ENCODE measurements at places on chromosomes 12 and 14. TPM values are rescaled to one million over a fixed set of nuclear protein-coding genes. Genes with fewer than 3 reads are reported as not detected.
A peak's percentile ranks its signal among the peaks of the same experiment; 100 is the strongest.

DNA sequence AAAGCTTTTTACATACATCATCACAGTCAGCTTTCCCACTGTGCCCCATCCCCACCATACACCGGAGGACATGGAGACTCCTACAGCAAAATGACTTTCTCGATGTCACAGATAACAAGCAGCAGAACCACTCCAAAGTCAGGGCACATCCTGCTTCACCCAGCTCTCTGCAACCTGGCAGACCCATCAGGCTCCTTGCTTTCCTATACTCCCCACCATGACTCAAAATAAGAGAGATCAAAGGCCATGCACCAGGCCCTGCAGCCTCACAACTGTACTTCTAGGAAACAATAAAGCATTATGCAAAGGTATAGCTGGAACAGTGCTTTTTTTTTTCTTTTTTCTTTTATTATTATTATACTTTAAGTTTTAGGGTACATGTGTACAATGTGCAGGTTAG lies 187.4 kb downstream of the DPF3 start:
- DNase-seq = no peak

DNA sequence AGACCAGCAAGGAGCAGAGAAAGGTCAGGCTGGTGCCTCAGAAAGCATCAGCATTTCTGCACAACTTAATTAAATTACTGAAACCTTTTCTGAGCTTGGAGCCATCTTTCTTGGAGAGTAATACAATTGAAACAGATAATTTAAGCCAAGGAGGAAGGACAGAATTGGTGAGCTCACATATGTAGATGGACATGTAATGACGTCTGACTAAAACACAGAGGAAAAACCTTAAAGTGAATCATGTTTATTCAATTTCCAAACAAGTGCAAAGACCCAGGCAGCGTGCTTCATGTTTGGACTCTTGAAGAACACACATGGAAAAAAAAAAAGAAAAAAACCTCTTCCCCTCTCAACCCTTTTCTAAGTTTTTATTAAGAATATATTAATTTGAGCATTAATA lies 19.0 kb downstream of the SUSD6 start:
- no peak for DNase-seq

The PPP1R1A gene
- total RNA-seq = 2.5 TPM

DNA sequence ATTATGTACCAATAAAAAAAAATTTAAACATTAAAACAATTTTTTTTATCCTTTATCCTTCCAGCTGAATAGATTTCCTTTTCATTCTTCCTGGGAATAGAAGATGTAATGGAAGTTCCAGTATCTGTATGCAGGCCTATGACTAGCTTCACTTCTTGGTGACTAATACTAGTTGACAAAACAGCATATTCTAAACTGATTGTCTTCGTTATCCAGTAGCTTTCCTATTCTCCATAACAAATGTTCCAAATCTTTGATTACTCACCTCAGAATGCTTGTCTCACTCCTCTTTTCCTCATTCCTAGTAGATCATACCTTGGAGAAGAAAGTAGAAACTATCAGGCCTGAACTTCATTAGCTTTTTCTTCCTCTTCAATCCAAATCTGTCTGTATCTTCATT lies 70.7 kb downstream of the PLEKHA5 start:
- no peak for DNase-seq

The KIF21A gene
- total RNA-seq = 35.0 TPM

DNA sequence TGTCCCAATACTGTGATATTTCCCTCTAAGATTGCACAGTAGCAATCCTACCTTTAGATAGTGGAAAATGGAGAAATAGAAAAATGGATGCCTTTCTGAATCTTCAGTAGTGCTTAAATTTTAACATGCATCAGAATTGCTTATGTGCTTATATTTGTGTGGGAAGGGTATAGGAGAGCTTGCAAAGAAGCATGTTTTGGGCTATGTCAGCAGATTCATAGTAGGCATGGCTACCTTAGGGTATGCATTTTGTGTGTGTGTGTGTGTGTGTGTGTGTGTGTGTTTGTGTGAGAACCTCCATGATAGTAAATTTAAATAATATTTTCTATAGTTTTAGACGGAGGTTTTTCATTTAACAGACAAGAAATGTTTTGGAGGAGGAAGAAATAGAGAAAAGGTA lies 38.3 kb downstream of the NEUROD4 start:
- DNase-seq = no peak

The PMEL gene
- total RNA-seq = 5.0 TPM

DNA sequence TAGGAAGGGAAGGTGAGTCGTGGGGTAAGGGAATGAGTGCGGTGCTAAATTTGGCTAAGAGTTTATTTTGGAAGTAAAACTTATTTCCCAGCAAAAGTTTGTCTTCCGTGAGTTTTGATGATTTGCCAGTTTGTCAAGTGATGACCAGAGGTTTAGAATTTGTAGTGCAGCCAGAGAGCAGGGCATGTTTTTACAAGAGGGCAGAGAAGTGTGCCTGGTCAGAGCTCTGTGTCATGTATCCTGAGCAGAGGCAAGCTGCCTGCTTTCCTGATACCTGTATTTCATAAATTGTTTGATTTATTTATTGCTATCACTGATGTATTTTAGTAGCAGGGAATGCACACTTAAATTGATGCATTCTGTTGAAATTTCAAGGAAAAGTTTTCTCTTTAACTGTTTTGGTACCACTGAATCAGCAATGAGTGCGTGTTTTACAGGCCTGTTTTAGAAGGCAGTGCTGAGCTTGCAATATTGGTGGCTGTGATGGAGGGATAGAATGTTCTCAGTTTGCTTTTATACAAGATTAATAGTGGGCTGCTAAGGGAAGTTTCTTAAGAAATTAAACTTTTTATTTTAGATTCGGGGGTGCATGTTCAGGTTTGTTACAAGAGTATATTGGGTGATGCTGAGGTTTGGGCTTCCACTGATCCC lies 19.7 kb upstream of the RD3L start:
- DNase-seq = no peak

DNA sequence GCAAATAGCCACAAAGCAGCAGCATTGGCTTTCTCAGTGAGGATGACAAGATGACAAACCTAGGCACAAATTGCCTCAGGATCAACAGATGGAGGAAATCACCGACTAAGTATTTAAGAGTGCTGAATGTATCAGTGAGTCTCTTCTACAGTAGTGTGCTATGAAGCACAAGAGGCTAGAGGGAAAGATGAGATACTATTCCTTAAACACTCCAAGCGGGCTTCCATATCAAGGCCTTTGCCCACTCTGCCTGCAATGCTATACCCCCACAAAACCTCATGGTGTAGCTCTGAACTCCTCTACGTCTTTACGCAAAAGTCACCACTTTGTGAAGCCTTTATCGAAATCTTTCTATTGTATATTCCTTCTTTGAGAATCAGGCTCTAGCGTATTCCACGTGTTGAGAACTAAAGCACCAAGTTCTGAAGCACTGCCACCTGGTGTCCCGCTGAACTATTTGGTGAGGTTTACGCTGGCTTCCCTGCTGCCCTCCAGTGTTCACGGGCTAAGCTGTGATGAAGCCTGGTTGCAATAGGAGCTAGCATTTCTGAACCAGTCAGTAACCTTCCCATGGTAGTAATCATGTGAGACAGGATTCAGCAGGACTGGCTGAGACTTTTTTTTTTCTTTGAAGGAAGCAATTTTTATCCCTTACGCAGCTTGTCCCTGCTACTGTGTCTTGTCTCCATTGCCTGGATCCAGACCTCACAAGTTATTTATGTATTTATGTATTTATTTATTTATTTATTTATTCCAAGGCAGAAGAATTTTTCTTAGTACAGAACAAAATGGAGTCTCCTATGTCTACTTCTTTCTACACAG lies 426.5 kb upstream of the OR4E1 start:
- DNase-seq = peak; percentile 51

The RNASE3 gene
- total RNA-seq = not detected

The PZP gene
- not detected for total RNA-seq

- DNase-seq = no peak
These were observed 106.1 kb downstream of the PAX9 start for GRCh38 chr14:36767603-36768281.

GRCh38 chr14:103334644-103335622 lies 896 bp downstream of the EIF5 start:
- DNase-seq = peak; percentile 80

- no peak for DNase-seq
These were observed 38.6 kb downstream of the CYP46A1 start for GRCh38 chr14:99722741-99723140.

The TAS2R8 gene
- not detected for total RNA-seq

The SERPINA5 gene
- 0.46 TPM for total RNA-seq

- DNase-seq = no peak
These were observed 292.0 kb downstream of the RPAP3 start for GRCh38 chr12:47413806-47414205.

DNA sequence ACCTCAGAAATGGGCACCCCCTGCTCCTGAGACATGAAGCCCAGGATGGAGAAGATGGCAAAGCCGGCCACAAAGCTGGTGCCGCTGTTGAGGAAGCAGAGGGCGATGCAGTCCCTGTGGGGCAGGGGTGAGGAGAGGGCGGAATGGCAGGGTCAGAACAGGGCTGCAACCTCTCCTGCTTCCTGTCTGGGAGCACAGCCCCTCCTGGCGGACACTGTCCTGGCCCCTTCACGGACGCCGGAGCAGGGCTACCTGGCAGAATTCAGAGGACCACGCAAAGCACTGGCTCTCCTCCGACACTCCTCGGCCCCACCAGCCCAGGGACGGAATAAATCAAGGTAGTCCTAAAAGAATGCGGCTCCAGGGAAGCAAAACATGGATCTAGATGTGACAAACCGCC lies 12.4 kb upstream of the SLC6A12 start:
- DNase-seq = no peak

The TMEM229B gene
- 10.3 TPM for total RNA-seq

DNA sequence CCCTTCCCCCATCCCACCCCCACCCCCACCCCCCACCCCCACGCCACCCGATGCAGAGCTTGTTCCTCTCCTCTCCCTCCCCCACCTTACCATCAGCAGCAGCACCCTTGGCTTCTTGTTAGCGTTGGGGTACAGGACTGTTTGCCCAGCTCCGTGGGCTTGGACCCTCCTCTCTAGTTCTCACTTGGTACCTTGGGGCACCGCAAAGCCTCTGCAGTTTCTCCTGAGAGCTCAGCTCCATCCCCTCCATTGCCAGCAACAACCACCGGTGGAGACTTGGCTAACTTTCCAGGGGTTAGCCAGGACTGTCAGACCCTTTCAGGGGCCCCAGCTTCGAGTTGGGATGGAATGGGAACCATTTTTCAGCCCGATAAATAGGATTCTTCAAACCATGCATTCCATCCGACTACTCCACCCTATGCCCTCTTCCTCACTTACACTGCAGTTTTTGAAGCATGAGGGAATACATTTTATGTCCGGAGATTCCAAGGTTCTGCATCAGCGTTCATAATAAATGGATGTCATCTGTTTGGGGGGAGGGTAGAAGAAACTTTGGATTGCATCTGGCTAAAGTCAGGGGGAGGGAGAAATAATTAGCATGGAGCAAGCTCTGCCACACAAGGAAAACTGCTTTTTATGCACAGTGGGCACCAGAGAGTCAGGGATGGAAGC lies 1.1 kb downstream of the SCN8A start:
- DNase-seq = no peak

GRCh38 chr12:112408621-112409020 lies 784 bp downstream of the RPL6 start:
- DNase-seq = no peak

The KLRC2 gene
- total RNA-seq = 0.89 TPM

GRCh38 chr14:23663127-23663526 lies 27.0 kb downstream of the DHRS2 start:
- no peak for DNase-seq

- no peak for DNase-seq
These were observed 12.1 kb upstream of the EML1 start for GRCh38 chr14:99781091-99781490.

The GLIPR1L1 gene
- not detected for total RNA-seq

- no peak for DNase-seq
These were observed 274.4 kb upstream of the USP15 start for GRCh38 chr12:61985830-61986229.

GRCh38 chr12:49208146-49208545 lies 19.3 kb upstream of the TUBA1A start:
- DNase-seq = no peak

The TMEM132C gene
- 0.78 TPM for total RNA-seq

- no peak for DNase-seq
These were observed 53.3 kb downstream of the PITPNM2 start for GRCh38 chr12:123097561-123098084.

- peak; percentile 67 for DNase-seq
These were observed 3.2 kb upstream of the DYNC1H1 start for GRCh38 chr14:101961011-101961721.

DNA sequence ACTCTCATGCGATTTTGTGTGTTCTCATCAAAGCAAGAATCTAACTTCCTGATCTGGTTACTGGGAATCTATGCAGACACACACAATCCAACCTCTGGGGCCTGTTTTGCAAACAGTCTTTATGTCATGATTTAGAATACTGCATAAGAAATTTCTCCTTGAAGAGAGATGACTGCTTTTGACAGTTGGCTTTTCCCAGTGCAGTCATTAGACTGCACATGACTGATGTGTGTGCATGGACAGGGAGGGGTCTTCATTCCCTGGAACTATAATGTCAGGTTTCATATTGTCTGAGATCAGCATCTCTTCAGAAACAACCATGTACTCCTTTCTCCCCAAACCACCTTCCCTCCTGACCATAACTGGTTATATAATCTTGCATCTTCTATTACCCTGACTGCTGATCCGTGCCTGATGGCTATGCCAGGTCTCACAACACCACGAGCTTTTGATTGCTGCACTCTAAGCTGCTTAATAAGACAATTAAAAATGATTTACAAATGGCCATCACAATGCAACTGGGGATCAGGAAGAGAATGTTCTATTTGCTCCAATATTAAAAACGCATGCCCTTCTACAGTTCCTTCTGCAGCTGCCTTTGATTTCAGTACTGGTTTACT lies 995.4 kb downstream of the NRXN3 start:
- no peak for DNase-seq

Data from left colon (tissue), 2 donors.